Activated T-cell treated with anti-CD3 and anti-CD28 coated beads for 48 hours (primary cell): ENCODE measurements at places on chromosomes 13 and 19.

DNA sequence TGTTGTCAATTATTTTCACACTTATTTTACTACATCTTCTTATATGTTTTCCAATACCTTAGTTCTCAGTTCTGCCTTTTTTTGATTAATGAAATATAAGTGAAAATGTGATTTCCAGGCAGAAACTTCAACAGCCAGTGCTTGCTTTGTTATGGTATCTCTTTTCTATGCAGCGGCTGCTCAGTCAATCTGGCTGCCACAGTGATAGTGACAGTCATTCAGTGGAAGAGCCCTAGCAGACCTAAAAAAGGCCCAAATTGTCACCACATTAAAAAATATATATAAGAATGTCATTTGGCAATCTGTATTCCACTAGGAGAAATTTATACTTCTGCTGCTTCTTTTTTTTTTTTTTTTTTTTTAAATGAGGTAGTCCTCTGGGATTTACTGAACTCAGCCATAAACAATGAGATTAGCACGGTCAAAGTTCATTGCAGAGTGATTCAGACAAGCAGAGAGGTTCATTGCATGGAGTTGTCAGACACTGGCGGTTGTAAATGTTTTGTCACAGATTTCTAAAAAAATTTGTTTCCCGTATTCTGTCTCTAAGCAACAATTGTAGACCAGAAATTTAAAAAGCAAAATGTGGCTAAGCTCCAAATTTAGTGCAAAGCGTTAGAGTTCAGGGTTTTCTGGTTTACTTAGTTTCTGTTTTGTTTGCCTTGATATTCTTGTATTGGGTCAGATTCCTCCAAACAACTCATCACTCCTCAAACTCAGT, 94.7 kb upstream of the PRR20A start:
- DNase-seq, result no peak

DNA sequence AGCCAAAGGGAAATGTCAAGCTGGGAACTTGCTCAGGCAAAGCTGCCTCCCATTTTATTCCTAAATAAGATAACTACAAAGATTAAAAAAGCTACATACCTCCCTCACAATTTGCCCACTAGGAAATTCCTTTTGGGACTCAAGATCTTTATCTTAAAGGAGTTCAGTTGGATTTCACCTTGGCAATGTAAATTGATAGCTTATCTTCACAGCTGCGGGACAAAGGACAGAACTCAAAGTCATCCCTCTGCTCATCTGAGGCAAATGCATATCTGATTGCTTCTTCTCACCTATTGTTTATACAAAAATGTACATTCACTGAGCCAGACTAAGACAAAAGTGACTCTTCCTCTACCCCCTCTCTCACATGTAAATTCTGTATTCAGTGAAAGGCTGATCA, 47.8 kb downstream of the FGF14 start:
- DNase-seq, result no peak

GRCh38 chr13:99526549-99526948, 25.3 kb downstream of the TM9SF2 start:
- DNase-seq, result no peak

DNA sequence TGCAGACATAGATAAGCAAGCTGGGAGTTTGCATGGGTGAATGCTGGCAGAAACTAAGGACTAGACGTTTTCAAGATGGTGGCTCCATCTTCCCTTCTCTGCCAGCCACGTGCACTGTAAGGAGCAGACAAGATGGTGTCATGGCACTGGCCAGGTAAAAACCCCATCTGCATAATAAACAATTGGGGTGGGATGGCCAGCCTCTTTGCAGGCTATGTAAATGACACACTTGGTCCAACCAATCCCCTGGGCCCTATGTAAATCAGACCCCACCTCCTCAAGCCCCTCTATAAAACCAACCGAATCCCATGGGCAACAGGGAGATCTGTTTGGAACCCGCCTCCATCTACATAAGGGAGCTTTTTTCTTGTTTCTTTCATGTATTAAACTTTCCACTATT, 2.4 kb upstream of the OR7A5 start:
- DNase-seq, result no peak

GRCh38 chr19:52366414-52366824, 3.3 kb upstream of the ZNF880 start:
- no peak for DNase-seq

GRCh38 chr19:7968796-7969554, 25.5 kb upstream of the TIMM44 start:
- DNase-seq, result no peak

- DNase-seq, result no peak
Measured at GRCh38 chr13:75432045-75432444, 49.9 kb downstream of the TBC1D4 start.

- peak; percentile 39 for DNase-seq
Measured at GRCh38 chr13:113489549-113490495, 689 bp downstream of the DCUN1D2 start.

DNA sequence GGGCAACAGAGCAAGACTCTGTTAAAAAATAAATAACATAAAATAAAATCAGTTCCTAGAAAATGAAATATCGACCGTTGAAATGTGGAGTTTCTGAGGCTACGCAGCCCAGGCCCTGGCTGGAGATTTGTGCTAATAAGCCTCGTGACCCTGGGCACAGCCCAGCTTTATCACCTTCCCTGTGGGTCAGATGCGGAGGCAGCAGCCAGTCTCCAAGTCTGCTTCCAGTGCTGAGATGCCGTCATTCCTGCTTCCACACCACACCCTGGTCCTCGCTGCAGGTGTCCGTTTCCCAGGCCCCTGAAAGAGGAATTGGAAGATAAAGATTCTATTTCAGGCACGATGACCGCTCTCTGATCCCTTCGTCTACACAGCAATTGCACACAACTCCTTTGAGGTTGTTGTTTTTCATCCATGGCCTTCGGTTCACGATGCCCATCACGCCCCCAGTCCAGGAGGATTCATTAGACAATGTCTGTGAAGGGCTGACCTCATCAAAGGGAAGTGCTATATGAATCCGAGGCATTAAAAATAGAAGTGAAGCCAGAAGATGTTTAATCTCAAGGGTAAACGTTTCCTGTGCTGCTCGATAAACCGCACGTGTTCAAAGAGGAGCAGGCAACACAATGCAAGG, 48.3 kb upstream of the ATP11A start:
- DNase-seq, result no peak

- DNase-seq, result no peak
Measured at GRCh38 chr13:64640002-64640401, 2590.1 kb downstream of the PCDH9 start.

DNA sequence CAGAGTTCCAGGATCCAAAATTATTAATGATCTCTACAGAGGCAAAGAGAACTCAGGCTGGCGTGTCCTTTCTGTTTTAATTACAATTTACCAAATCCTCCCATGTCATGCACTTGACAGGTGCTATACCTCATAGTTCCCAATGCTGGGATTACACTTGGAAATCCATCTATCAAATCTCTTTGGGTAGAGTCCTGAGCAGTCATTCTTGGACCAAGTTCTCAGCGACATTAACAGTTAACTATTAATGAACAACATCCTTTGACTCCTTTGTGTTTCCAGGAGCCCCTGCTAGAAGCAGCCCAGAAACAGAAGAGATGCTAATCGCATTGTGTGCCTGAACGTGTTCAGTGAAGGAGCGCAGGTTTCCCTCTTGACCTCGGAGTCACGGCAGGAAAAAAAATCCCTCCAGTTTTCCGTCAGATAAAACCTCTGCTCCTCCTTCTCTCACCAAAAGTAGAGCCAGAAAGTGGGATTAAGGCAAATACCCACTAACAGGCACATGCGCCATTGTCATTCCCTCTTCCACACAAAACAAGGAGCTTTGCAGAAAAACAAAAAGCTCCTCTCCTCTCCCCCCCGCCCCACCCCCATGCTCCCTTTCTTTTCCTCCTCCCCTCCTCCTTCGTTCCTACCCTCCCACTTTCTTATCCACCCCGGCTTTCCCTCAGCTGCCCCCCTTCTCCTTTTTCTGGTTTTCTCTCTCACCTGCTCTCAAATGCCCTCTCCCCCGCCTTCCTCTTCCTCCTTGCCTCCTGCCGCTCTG, 224.7 kb downstream of the ZIC5 start:
- DNase-seq, result no peak

GRCh38 chr19:661427-662196, 1.4 kb downstream of the RNF126 start:
- DNase-seq, result peak; percentile 56

DNA sequence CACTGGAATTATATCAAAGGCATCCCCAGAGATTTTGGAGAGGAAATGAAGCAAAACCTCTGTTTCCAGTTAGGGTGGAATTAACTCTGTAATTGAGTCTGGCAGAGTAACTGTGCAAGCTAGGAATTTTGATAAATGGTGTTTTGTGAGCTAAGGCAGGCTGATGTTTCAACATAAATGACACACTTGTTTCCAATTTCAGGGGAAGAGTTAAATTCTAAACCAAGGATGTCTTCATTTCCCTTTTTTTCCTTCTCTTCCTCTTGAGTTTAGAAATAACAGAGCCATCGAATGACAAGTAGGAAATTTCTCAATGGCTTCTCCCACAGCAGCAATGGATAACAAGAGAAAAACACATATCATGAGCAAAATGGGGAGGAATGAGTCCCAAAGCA, 131.2 kb downstream of the IRS2 start:
- no peak for DNase-seq

DNA sequence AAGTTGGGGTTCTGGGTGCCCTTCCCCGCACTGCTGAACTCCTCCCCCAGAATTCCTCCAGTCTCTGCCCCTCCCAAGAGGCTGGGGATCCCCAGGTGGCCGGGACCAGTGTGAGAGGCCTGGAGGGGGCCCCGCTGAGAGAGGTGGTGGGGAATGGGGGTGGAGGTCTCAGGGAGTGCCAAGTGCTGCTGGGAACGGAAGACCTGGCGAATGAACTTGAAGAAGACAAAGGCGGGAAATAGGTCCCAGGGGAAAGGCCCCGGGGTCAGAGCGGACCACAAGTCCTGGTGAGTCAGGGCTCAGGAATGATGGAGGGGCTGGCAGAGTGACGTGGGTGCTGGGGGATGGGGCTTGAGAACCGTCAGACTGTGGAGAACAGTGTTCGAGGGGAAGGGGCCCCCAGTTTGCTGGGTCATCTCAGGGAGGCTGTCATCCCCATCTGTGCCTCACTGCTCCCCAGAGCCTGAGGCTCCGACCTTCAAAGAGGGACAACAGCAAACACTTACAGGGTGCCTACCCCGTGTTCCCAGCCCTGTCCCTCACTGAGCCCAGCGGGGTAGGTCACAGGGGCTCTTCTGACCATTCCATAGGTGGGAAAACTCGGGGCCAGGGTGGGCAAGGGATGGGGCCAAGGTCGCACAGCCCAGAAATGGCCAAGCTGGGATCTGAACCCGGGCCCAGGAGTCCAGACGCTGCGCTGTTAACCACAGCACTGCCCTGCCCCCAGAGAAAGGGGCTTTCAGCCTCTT, 16.0 kb upstream of the SEMA6B start:
- DNase-seq, result no peak

DNA sequence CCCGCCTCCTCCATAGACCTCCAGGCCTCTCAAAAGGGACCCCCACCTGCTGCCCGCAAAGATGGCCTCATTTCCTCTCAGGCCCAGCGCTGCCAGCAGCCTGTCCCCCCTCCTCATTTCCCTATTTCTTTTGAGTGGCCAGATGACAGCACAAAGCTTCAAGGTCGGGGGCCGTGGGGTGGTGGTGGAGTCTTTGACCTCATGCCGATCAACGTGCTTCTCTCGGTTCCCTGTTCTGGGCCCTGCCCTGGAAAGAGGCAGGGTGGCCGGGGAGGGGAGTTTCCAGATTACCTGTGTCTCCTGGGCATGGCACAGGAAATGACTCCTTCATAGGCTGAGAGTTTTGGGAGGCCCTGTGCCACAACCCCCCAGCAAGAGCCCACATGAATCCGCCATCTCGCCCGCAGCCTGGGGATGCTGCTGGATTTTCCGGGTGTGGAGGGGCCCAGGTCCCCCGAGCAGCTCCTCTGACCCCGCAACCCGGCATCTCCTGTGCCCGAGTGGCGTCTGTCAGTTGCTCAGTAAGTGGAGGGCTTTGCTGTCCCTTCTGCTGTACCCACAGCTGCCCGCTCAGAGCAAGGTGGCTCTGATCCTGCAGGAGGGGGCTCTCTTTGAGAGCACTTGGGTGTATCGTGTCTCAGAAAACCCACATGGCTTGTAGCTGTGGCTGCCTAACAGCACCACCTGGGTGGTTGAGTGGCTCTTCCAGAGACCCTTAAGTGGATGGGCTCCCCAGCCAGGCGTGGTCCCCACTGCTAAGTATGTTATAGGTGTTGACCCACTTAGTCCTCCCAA, 139.4 kb downstream of the SIPA1L3 start:
- DNase-seq, result no peak

DNA sequence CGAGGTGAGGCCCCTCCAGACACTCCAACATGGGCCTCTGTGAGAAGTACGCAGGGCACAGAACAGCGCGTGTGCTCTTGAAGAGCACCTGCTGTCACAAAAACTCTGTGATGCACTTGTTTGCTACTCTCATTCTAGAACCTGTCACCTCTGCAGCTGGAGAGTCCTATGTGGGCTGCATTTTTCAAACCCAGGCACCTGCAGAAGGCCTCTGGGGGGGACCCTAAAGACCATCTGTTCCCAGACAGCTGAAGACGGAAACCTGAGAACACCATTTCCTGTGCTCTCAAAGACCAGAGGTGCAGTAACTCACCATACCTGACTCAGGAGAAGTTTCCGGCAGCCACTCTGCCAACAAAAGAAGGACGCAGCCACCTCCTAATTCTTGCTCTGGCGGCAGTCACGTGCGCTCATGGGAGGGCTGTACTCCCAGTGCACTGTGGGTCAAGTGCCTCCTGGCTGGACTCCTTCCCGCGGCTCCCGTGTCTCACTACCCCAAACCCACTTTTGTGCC, 28.1 kb downstream of the RANBP3 start:
- peak; percentile 26 for DNase-seq

DNA sequence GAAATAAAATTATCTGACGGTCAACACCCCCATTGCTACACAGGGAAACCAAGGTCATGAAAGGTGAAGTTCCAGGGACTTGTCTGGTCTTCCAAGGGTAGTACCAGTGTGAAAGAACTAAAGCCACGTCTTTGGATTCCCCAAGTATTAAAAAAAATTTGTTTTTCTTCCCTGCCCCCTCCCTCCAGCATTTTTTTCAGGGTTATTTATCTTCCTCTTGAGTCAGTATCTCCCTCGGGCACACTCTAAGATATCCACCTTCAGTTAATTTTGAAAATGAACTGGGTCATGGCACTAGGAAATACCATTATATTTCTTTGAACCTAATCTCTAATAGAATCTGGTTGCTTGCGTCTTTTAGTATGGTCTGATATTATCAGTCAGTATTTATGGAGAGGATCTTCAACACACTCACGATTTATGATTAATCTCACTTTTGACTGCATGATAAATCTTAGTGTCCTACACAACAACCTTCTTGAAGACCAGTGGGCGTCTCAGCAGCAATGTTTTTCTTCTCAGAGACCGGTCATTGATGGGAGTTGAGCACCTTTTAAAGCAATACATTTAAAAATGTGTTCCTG, 9.1 kb downstream of the ATP8A2 start:
- no peak for DNase-seq
